ENCODE measurements at places on chromosomes 12 and 14. TPM values are rescaled to one million over a fixed set of nuclear protein-coding genes. Genes with fewer than 3 reads are reported as not detected.

Gene TOGARAM1
- total RNA-seq, result 9.8 TPM

Gene DHH
- total RNA-seq, result not detected

Gene CYP46A1
- 0.59 TPM for total RNA-seq

Gene CACNA1C
- 0.82 TPM for total RNA-seq

Gene SPIC
- total RNA-seq, result not detected

Gene TSPAN9
- 17.2 TPM for total RNA-seq

Gene TAS2R43
- 2.6 TPM for total RNA-seq

DNA sequence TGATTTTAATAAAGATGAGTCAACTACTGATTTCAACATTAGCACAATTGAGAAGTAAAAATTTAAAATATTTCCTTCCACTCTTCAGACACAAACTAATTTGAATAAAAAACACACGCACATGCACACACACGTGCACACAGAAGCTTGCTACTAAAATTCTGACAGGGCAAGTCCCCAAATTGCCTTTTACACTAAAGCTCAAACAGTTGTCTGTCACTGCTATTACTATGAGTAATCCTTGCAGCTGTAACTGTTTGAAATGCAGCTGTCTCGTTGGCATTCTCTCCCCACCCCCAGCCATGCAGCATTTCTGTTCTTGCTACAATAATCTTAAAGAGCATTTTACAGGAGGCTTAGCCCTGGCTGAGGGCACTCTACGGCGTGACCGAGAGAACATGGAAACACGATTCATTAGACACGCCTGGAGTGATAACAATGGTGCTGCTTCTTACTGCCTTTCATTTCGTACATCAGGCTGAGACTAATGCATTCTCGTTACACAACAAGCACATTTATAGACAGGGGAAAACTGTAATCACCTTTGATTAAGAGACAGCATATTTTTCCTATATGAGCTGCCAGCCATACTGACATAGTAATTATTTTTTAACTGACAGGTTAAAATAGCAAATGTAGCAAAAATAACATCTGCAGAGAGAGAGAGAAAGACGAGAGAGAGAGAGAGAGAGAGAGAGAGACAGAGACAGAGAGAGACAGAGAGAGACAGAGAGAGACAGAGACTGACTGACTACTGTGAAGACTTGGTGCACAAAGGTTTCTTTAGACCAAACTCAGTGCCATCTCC is 153.8 kb downstream of the MED13L start:
- no peak for DNase-seq

DNA sequence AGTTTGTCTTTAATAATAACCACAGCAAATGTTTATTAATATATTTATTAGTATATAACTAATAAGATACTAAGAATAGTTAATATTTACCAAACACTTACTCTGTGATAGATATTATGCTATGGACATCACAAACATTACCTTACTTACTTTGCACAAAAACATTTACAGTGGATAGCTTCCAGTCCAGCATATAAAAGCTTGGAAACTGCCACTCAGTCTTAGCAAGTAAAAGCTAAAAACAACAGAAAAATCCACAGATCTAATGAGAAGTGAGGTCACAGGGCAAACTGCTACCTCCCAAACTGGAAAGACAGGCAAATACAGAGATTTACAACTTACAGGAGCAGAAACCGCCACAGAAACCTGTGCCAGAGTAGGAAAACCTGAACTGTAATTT is 99.8 kb downstream of the METTL25 start:
- DNase-seq, result no peak

DNA sequence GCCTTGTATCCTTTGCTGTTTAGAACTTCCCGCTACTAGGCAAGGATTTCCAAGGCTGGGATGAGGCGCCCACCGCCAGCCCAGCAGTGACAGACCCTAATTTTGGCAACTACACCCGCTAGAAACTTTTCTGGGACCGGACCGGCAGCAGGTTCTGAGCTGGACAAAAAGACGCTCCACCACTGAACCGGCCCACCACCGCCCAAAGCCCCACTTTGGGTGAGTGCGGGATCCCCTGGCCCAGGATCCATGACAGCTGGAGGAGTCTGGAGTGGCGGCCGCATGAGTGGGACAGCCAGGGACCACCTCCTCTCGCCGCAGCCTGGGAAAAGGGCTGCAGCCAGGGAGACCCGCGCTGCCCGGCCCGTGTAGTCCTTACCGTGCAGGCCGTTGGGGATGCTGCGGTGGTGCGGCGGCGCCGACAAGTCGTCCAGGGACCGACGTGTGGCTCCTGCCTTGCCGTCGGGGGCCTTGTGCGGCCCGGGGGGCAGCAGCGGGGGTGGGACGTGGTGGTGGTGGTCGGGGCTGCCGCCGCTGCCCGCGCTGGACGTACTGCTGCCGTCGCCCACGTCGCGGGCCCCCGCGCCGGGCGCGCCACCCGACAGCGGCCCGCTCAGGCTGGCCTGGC is 1.1 kb downstream of the CCDC85C start:
- DNase-seq, result peak; percentile 48

DNA sequence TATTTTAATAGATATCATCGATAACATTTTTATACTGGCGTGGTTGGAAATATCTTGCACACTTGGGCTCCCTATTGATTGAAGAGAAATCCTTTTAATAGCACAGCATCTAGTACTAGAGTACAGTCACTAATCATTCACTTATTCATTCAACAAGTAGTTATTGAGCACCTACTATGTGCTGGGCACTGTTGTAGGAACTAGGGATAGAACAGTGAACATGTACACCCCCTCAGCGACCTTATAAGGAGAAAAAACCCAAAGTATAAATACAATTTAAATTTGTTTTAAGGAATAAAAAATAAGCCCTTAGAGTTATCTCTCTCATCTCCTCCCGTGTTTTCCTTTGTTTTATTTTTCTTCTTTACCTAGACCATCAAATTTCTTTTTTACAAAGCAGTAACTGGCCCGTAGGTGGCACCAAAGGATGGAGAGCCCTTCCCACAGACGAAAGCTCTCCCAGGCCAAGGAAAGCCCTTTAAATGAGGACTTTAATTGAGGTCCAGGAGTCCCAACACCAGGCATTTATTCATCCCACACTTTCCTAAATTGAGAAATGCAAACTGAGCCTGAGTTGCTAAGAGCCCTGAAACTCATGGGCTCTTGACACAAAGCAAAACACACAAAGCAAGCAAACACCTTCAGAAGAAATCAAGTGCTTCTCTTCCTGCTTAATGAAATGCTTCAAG is 29.0 kb downstream of the PEBP1 start:
- DNase-seq, result peak; percentile 83

DNA sequence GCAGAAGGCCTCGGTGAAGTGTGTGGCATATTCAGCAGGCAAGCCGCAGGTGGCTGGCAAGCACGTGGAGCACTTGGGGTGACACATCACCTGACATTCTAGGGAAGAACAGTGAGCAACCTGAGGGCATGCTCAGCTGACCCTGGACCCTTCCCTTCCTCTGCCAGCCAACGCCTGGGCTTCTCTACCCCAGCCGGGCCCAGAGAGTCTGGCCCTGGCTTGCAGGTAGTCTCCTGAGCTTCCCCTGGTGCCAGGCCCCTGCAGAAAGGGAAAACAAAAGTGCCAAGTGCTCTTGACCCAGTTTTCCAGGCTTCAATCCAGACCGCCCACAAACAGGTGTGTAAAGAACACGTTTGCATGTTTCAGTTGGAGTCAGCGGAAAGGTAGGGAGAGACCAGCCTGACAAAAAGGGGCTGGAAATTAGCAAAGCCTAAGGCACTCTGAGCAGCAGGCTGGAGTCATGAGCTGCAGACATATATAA is 45.7 kb downstream of the PRKAB1 start:
- no peak for DNase-seq

DNA sequence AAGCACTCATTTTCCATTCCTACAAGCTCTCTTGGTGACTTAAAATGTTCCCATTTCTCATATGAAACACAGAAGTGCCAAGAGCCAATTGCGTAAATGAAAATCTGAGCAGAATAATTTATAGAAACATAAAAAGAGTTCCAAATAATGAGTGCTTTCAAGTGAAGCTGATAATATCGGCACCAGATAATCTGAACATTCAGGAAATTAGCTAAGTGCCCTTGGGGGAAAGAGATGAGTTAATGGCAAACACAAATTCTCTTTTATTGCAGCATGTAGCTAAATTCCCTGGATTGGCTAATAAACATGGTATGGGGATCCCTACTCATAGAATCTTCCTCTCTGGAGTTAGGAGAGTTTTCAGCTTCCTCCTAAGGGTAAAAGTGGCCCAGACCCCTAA is 46.7 kb downstream of the DAD1 start:
- DNase-seq, result no peak

DNA sequence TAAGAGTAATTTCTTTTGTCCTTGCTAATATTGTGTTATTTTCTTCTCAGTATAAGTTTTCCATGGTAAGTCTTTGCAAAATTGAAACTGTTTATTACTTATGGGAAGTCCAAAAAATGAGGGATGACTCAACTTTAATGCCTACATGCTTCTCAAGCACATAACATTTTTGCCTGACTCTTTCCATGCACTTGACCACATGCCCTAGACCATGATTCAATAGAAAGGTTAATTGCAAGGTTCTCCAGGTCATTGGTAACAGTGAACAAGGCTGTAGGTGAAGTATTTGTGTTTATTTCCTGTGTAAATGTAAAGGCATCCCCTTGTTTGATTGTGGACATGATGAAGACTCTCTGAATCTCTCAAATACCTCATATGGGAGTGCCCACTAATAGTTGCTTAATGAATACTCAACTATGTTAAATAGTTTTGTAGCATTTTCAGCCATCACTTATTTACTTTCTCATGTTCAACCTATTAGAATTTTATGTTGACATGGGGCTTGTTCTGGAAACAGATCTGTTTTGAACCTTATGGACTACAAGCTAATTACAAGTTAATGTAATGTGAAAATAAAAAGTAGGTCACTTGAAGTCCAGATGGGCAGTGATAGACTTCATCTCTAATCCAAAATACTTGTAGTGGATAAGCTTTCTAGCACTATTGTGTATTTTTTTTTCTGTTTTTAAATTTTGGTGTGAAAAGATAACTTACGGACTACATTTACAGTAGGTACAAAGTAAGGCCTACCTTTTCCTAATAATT is 131.7 kb downstream of the TMTC2 start:
- no peak for DNase-seq

DNA sequence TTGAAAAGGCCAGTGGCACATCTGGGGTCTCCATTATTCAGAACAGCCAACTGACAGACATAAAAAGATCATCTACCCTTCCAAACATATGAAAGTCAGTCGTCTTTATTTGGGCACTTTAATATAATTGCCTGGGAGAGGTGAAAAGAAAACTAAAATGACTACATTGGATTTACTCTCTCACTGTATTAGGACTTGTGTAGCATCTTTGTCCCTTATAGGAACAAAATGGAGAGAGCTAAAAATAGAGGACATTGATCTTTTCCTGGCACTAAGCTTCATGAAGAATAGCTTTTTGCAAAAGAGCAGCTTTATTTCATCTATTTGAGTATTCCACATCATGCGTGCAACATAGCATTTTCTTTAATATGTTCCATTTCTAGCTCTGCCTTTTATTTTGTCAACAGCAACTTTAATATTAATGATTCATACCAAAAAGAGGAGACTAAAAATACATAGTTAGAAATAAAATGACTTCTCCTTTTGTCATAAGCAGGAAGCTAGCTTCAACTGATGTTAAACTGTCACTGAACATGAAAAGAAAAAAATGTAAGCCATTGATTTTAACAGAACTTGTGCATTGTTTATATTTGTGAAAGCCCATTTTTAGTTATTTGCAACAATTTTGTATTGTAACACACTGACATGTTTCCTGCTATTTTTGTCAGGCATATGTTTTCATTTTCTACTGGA is 254.6 kb downstream of the SEC23A start:
- no peak for DNase-seq

GRCh38 chr14:99503848-99504453 is 22.7 kb downstream of the CCNK start:
- DNase-seq, result no peak

DNA sequence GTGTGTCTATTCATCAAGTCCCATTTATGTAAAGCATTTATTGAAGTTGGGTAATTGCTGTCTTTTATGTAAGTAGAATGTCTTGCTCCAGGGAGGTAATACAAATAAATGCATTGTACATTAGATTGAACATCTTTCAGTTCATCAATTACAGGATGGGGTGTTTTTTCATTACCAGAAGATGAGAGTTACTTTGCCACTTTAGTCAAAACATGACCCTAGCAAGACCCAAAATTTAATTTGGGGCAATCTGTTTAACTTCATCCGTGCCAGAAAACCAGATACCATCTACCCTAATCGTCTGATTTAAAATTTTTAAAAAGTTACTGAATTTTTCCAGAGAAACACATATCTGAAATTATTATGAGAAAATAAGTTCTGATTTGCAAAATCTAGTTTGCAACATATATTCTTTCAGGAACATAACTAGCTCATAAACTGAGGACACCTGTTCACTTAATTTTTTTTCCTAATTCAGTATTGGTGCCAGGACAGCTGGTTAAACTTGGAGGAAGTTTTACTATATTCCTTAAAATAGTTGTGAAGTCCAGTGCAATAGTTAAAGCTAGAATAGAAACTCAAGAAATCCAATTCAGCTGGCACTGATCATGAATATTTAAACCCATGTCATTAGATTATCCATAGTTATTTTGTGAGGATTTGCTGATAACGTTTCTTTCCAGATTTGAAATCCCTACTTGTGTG is 114.5 kb downstream of the SRGAP1 start:
- DNase-seq, result no peak

GRCh38 chr14:99412117-99413061 is 68.3 kb downstream of the SETD3 start:
- peak; percentile 91 for DNase-seq

GRCh38 chr14:22915886-22916521 is 2.9 kb downstream of the RBM23 start:
- no peak for DNase-seq

DNA sequence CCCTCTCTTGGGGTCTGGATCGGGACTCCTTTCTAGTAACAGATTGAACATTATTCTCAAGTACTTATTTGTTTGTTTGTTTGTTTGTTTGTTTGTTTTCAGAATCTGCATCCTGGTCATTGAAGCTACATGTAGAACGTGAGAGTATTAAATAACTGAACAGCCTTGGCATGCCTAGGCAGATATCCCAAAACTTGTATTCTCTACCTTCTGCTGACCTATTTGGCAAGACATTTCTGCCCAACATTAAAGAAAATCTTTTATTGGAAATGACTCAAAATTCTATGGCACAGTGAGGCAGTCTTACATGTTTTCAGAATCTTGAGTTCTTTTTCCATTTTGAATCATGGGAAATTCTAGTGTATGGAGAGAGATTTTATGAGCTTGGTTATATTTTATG is 165.1 kb upstream of the CNOT2 start:
- no peak for DNase-seq

GRCh38 chr12:4526923-4527546 is 11.7 kb upstream of the RAD51AP1 start:
- peak; percentile 42 for DNase-seq

Measured in GM23338 (cell line).